ENCODE measurements at places on chromosomes 6 and 20.

- no peak for DNase-seq
Measured at GRCh38 chr6:108799791-108800190, 48.4 kb upstream of the ARMC2 start.

GRCh38 chr6:156955494-156956183 lies 178.5 kb downstream of the ARID1B start:
- DNase-seq: no peak

DNA sequence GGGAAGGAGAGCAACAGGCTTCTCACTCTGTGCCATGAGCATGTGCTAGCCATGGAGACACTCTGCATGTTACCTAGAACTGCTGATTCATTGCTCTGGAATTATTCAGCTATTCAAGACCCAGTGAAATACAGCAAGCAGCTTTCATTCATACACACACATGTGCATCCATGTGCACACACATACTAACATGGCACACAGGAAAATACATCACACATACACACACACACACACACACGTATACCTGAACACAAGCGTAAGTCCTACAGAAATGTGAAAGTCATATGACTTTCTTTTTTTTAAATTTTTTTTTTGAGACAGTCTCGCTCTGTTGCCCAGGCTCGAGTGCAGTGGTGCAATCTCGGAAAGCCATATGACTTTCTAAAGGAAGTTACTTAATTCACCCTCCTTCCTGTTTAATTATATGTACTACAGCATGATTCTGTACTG lies 108.2 kb upstream of the NFATC2 start:
- peak; percentile 100 for DNase-seq

GRCh38 chr6:165638530-165638929 lies 24.5 kb downstream of the PDE10A start:
- no peak for DNase-seq

DNA sequence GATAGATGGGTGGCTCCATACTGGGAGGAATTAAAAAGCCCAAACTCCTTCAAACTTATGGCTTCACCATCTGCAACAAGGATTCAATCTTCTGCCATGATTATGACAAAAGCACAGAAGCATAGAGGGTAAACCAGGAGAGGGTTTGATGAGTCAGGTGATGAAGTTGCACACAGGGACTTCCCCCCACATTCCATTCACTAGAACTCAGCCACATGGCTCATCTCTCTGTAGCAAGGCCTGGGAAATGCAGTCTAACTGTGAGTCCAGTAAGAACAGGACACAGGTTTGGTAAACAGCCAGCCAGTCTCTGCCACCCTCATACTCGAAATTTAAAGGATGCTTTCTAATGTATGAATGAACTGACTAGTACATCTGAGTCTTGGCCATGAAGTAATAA lies 142.9 kb downstream of the HIVEP2 start:
- peak; percentile 95 for DNase-seq

GRCh38 chr6:101413773-101414172 lies 20.3 kb downstream of the GRIK2 start:
- DNase-seq: no peak

DNA sequence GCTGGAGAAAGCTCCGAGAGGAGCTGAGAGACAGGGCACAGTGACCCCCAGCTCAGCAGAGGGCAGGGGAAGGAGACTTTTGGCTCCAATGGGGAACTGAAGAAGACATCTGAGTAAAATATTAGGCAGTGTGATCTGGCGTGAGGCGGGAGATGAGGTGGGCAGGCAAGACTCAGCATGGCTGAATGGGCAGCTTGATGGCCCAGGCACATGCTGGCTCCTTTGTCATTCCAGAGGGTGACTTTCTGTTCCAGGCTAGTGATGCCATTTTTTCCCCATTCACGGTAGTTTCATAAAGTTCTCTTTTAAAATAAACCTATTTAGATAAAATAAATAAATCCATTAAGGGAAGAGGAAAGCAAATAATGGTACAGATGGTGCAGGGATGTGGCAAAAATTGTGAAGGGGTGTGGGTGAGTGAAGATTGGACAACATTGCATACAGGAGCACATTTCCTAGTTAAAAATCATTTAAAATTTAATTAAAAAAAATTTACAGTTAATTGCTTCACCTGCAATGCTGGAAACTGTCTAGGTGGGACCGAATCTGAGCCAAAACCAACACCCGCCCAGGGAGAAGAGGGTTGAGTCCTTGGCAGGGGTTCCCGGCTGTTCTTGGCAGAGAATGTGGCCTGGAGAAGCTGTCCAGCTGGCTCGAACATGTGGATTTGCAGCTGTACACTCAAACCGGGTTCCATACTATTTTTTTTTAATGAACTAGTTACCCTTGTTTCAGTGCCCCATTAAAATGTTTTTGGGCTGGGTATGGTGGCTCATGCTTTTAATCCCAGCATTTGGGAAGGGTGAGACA lies 41.7 kb upstream of the PRELID3B start:
- DNase-seq: no peak

- DNase-seq: no peak
Measured at GRCh38 chr6:30998785-30999184, 11.5 kb upstream of the MUC22 start.

DNA sequence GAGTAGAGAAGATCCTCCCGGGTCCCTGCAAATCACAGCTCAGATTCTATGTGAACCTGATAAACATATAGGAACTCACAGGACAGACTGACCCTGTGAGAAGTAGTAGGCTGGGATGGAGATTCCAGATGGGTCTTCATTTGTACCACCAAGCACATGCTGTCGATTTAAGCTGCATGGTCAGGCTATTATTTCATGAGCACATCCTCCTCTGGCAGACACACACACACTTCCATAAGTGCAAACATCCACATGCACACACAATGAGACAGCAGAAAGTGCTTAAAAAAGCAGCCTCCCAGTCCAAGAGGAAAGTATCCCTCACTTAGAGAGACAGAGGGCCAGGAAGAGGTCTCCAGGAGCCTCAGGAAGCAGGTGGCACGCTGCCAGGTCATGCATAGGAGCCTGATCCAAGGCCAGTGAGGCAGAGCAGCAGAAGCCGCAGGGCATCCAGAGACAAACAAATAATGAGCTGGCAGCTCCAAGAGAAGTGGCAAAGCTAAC lies 131.8 kb downstream of the UNC5CL start:
- no peak for DNase-seq

- no peak for DNase-seq
Measured at GRCh38 chr6:146814148-146814750, 215.5 kb downstream of the ADGB start.

DNA sequence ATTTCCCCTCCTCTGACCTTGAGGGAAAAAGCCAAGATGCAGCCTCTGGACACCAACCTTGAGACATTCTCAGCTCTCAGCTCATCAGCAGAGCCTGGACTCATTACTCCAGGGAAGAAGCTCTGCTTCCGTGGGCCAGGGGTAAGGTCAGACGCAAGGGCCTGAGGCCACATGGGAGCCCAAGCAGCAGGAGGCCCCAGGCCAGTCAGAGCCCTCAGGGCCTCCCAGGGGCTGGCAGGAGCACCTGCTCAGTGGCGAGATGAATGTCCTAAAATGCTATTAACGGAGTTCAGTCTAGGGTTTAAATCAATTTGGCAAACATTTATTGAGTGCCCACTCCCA lies 208.6 kb downstream of the ERMARD start:
- DNase-seq: no peak

- no peak for DNase-seq
Measured at GRCh38 chr6:147017153-147017552, 187.1 kb upstream of the STXBP5 start.

DNA sequence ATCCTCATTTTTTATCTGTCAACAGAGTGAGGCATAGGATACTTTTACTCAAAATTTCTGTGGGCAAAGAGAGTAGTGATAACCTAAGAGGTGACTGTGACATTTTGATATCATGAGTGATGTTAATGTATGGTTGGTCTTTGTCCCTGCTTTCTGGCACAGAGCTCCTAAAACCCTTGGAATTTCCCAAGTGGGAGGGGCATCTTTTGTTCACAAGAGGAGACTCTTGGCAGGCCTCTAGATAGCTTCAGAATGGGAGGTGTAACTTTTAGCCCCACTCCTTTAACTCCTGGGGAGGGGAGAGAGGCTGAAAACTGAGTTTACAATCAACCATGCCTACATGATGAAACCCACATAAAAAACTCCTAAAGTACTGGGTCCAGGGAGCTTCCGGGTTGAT lies 527.8 kb downstream of the RFPL4B start:
- no peak for DNase-seq

DNA sequence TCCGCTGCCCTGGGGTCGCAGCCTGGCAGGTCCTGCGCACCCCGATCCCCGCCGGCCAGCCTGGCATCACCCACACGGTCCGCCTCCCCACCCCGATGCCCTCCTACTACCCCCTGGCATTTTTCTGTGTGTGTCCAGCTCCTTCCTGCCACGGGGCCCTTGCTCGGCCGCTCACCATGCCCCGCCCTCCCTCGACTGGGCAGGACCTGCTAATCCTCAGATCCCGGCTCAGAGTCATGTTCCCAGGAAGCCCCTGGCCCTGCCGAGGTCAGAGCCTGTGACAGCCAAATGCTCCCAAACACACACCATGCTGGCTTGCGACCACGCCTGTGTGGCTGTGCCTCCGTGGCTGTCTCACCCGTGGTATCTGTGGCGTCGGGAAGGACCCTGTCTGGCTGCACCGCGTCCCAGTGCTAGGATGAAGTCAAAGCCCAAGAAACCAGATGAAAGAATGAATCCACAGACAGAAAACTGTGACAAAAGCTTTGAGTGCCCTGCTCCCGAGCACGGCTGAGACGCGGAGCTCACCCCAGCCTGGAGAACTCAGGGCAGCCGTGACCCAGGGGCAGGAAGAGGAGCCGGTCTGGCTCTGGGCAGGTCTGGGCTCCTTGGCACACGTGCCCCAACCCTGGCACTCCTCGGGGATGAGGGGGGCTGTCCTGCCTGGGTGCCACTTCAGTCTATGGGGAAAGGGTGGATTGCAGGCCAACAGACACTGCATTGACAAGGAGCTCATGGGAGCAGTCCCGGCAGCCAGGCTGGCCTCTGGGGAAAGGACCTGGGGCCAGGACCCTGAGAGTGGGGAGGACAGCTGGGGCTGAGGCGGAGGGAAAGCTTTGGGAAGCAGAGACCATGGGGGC lies 20.8 kb upstream of the SLCO4A1 start:
- no peak for DNase-seq

DNA sequence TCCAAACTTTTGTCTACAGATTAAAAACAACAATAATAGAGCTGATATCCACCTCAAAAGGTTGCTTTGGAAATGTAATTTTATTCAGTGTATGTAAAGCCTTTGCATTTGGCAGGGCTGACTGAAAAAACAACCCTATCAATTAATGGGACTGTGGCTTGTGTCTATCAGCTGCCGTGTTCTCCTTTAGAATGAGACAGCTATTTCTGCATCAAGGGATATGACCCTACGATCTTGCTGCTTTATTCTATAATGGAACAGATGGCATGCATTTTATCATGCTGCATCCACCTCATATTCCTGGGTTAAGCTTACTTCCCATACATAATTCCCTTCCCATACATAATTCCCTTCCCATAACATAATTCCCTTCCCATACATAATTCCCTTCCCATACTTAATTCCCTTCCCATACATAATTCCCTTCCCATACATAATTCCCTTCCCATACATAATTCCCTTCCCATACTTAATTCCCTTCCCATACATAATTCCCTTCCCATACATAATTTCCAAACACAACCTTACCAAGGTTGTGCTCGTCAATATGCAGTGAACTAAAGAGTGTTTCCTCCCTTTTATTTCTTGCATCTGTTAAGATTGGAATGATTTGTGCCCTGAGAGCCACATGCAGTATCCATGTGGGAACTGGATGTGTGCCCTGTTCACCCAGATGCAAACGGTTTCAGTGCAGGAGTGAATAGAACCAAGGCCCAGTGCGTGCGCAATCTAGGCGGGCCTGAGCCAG lies 26.8 kb downstream of the SERPINB6 start:
- no peak for DNase-seq

GRCh38 chr20:2849529-2849928 lies 9.0 kb downstream of the VPS16 start:
- no peak for DNase-seq

Data from HS-5 (cell line).